Left ventricle myocardium inferior (tissue), 1 donor: ENCODE measurements at places on chromosomes 13 and 19.

DNA sequence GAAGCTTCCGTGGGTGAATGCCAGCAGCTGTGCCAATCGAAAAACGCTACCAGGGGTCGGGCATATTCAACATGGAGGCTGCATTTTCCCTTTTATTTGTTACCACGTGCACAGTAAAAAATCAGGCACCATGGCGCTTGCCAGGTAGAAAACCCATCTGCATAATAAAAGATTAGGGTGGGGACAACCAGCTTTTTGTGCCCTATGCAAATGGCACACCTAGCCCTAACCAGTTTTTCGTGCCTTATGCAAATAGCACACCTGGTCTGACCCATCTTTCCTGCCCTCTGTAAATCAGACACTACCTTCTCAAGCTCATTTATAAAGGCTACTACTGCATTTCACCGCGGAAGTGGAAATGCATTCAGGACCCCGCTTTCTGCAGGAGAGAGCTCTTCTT is 62.1 kb upstream of the FREM2 start:
- DNase-seq = no peak

- DNase-seq = no peak
These were observed 126.4 kb upstream of the SLC10A2 start for GRCh38 chr13:103192511-103193135.

- no peak for DNase-seq
These were observed 573.1 kb upstream of the KLF12 start for GRCh38 chr13:74707291-74707690.

- peak; percentile 63 for DNase-seq
These were observed 4.2 kb upstream of the LRRC25 start for GRCh38 chr19:18401580-18402112.

DNA sequence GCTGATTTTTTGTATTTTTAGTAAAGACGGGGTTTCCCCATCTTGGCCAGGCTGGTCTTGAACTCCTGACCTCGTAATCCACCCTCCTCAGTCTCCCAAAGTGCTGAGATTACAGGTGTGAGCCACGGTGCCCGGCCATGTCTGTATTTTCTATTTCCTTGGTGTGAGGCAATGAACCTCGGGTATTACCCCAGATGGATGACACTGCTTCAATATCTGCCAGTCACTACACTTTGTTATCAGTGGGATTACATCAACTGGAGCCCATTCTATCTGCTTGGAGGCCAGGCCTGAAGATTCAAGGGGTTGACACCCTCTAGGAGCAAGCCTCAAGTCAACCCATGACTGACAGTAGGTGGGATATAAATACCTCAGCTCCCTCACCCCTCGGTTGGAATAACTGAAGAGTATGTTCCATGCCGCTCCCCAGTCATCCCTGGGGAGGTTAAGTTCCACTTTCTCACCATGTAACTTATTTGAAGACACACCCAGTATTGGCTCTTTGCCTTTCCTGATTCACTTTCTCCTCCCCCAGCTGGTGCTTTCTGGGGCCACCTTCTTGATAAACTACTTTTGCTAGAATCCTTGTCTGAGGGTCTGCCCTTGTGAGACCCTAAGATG is 992 bp upstream of the ADGRE1 start:
- DNase-seq = no peak

GRCh38 chr19:49106648-49107135 is 7.5 kb upstream of the LIN7B start:
- DNase-seq = peak; percentile 48

DNA sequence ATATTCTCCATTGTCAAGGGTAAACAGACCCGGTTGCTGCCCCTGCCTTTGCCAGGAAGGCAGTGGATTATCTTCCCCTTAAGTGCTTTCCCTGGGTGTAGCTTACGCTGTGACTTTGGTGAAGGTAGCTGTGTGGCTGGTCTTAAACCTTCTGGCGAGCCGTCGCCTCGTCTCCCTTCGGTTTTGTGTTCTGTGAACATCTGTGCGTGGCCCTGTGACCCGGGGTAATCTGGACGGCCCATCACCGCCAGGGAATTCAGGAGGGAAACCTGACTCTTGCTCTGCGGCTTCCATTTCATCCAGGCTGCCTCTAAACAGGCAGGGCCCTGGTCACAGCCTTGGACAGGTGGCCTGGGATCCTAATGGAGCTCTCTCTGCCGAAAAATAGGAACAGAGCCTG is 78.7 kb downstream of the SHISA2 start:
- DNase-seq = no peak

GRCh38 chr19:51702103-51702824 is 9.1 kb downstream of the SPACA6 start:
- DNase-seq = peak; percentile 77

GRCh38 chr13:113337556-113337955 is 26.4 kb downstream of the GRTP1 start:
- DNase-seq = no peak

DNA sequence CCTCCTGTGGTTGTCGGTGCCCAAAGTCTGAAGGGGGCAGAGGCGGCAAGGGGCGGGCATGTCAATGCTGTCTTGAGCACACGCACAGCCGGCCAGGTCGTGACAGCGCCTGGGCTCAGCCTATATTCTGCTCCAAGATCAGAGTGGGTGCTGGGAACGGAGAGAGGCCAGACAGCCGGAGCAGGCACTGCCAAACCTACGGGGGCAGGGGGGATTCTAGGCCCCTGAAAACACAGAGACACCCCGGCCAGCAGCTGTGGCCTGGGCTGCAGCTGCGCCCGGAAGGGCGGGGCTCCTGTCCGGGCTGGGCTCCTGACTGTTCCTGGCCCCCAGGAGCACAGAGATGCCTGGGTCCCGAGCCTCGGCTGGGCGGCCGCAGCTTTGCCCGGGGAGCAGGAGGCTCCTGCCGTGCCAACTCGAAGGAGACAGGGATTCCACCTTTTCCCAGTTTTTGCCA is 2662.9 kb upstream of the PCDH20 start:
- DNase-seq = no peak

DNA sequence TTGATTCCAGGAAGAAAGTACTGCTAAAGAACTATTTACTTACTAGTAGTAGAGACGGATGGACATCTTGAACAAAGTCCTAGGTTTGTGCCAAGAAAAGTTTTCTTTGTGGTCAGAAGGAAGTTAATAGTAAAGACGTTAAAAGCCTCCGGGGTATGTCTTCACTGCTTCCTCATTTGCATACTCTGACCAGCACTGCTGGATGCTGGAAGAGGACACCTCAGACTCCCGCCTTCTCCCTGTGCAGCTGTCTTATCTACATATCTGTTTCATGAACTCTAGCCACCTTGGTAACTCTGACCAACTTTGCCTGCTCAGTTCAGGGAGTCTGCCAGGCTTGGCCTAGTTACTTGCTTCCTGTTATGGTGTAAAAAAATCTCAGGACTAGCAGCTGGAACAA is 1109.1 kb upstream of the MIR17HG start:
- no peak for DNase-seq

DNA sequence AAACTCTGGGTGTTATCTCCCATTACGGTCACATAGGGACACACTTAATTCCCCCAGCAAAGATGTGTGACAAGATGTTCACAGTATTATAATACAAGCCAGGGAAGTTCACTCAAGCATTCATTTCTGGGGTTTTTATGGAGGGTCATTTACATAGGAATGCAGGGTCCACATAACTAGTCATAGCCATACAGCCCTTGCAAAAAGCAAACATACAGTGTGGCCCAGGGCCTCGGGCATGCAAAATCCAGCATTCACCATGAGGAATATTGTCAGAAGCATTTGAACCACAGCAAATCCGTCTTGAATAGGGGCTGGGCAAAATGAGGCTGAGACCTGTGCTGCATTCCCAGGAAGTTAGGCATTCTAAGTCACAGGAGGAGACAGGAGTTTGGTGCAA is 13.0 kb upstream of the ZNF460 start:
- no peak for DNase-seq

DNA sequence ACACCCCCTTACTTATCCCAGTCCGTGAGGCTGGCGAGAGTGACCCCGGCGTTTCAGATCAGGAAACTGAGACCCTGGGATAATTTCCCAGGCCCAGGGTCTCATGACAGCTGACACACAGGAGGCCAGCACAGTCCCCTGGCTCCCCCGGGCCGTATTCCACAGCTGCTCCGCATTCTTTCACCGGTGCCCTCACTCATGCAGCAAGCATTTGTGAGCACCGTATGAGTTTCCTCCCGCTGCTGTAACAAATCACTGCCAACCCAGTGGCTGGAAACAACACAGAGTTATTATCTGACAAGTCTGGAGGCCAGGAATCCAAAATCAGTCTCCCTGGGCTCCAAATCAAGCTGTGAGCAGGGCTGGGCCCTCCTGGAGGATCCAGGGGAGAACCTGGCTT is 21.3 kb downstream of the GADD45B start:
- no peak for DNase-seq
